ENCODE measurements at places on chromosomes 6 and 20.

- peak; percentile 71 for DNase-seq
Observed at GRCh38 chr6:120211955-120212792, 862.6 kb upstream of the MAN1A1 start.

GRCh38 chr6:119006974-119007373 is 71.5 kb downstream of the FAM184A start:
- no peak for DNase-seq

DNA sequence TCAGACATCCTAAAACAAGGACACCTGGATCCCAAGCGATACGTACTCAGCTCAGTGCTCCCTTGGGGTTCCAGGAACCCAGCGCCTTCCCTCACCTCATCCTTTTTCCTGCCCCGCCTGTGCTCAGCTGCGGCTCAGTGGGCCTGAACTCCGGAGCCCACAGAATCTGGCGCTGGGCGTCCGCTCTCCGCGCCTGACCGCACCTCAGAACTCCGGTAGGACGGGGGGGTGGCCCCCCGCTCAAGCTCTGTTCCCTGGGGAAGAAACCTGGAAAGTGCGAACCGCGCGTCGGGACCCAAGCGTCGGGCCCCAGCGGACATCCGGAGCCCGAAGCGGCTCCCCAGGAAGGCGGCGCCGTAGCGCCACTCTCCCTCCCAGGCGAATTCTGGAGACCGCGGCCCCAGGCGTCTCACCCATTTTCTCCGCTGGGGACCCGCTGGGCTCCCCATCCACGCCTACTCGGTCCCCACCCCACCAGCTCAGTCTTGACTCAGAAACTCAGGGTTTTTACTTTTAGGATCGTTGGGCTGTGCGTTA is 336 bp upstream of the LY6G5C start:
- peak; percentile 19 for DNase-seq

GRCh38 chr6:56652994-56653393 is 10.3 kb upstream of the DST start:
- peak; percentile 84 for DNase-seq

DNA sequence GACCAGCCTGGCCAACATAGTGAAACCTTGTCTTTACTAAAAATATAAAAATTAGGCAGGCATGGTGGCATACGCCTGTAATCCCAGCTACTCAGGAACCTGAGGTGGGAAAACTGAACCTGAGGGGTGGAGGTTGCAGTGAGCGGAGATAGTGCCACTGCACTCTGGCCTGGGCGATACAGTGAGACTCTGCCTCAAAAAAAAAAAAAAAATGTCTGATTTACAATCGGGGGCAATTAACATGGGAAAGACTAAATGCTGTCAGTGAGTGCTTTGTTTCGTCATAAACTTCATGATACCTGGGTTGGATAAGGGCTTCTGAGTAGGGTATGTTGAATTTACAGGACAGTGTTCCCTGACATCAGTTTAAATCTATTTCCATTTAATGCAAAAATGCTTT is 8.0 kb upstream of the SH3BGRL2 start:
- DNase-seq: no peak

DNA sequence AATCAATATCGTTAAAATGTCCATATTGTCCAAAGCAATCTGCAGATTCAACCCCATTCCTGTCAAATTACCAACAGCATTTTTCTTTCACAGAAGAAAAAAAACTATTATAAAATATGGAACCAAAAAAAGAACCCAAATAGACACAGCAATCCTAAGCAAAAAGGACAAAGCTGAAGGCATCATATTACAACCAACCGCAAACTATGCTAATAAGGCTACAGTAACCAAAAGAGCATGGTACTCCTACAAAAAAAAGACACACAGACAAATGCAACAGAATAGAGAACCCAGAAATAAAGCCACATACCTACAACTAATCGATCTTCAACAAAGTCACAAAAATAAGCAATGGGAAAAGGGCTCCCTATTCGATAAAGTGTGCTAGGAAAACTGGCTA is 49.2 kb downstream of the RNGTT start:
- no peak for DNase-seq

All from fibroblast of mammary gland (primary cell).